Right cardiac atrium (tissue), 5 donors: ENCODE measurements at places on chromosomes 7 and 10.

GRCh38 chr7:96734343-96734742 lies 24.7 kb upstream of the SEM1 start:
- no peak for DNase-seq

DNA sequence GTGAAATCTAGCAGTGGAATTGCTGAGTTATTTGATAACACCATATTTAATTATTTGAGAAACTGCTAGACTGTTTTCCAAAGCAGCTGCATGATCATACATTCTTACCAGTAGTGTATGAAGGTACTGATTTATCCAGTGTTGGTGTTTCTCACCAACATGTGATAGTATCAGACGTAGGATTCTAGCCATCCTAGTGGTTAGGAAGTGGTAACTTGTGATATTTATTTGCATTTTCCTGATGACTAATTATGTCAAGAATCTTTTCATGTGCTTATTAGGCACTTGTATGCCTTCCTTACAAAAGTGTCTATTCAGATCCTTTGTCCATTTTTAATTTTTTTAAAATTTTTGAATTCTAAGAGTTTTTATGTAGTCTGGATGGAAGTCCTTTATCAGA lies 54.2 kb upstream of the PLXDC2 start:
- no peak for DNase-seq

GRCh38 chr10:100808876-100809275 lies 63.5 kb downstream of the PAX2 start:
- no peak for DNase-seq

DNA sequence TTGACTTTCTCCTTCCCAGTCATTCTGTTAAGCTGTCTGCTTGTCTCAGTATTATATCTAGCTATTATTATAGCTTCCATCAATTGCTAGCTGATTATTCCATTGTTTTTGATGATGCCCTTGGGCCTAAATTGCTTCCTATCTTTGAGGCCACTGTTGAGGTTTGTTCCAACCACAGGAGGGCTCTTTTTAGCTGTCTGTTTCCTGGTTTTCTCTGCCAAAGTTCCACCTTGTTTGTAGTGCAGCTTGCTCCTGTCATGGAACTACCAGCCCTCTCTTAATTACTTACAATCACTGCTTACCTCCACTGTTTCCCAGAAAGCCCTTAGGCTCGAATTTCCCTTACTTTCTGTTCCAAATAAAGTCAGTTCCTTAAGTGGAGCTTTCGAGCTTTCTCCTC lies 118.7 kb upstream of the SEC61G start:
- no peak for DNase-seq

- no peak for DNase-seq
Observed at GRCh38 chr7:41438705-41439514, 264.0 kb downstream of the INHBA start.

DNA sequence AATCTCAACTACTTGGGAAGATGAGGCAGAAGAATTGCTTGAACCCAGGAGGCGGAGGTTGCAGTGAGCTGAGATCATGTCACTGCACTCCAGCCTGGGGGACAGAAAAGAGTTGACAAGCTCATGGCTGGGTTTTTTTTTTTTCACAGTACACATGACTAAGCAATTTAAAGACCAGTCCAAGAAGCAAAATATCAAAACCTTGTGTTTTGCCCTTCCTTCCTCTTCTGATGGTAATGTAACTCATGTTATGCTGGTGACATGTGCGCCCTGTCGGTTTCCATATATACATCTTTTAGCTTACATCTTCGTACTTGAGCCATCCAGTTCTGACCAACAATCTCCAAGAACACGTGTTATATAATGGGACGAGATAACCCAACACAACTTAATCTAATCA lies 237.7 kb upstream of the PLXDC2 start:
- no peak for DNase-seq

DNA sequence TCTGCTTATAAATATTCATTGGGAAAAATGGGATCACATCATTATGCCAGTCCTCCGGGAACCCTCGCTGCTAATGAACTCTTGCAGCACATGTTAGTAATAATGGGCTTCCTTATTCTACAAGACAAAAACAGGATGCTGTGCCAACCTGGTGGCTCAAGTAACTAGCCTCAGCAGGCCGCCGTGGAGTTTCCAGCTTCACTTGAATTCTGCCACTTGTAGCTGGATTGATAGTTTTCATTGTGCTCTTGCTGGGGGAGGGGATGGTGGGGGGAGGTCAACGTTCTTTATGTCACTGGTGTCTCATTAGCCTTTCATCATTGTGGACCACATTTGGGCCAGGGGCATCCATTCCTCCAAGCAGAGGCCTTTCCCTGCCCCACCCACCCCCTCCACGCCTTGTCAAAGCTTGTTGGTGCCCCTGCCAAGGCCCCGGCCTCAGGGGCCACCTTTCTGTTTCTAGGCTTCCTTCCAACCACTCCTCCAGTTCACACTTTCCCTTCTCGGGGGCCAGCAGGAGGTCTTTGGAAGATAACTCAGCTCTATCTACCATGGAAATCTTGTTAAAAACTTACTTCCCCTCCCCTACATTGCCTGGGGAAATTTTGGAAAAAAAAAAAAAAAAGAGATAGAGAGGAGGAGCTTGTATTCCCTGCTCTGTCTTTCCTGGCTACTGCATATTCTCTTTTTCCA lies 153.9 kb downstream of the BMPER start:
- DNase-seq: peak; percentile 60

- DNase-seq: no peak
Observed at GRCh38 chr7:26603631-26604030, 260.8 kb downstream of the SKAP2 start.

- DNase-seq: no peak
Observed at GRCh38 chr10:43871545-43871944, 222.9 kb upstream of the ZNF32 start.

DNA sequence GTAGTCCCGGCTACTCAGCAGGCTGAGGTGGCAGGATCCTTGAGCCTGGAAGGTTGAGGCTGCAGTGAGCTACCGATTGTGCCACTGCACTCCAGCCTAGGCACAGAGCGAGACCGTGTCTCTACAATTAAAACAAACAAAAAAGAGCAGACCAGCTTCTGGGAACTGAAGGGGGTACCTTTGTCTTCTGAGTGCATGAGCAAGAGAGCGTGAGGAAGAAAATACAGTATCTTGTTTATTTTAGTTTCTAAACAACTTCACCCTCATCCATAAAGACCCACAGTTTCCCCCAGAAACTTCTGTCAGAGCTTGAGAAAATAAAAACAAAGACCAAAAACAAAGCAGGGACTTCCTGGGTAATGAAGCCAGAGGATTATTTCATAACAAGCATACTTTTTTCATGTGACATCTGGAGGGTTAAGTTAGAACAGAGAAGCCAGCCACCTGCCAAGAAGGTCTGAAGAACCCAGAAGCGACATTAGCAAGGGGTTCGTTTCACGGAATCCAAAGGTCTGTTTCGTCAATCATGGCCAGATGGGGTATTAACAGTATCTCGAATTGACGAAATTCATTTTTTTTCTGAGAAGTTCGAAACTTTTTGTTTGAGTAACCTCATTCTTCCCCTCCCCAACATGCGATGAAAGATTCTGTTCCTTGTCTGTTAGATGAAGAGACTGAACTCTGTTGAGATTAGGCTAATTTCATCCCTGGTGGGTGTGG lies 10.2 kb upstream of the IL2RA start:
- DNase-seq: no peak

DNA sequence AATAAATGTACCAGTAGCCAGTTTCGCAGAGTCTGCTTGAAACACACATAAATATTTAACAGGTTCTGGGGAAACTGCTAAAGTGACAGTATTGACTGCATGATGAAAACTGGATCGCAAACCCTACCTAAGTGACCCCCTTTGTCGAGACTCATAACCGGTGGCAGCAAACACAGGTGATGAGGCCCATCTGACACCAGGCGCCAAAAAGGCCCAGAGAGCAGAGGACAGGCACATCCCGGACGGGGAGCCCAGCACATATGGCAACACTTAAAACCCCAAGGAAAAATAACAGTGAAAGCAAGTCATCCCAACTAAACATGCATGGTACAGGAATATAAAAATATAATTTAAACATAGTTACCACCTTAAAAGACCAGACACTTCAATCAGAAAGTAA lies 62.4 kb downstream of the GRB10 start:
- no peak for DNase-seq

GRCh38 chr7:47702080-47702479 lies 120.2 kb upstream of the TNS3 start:
- DNase-seq: no peak

- DNase-seq: no peak
Observed at GRCh38 chr10:92846854-92847201, 1.5 kb upstream of the EXOC6 start.

- DNase-seq: peak; percentile 20
Observed at GRCh38 chr7:43791-44540, 148.4 kb upstream of the FAM20C start.

DNA sequence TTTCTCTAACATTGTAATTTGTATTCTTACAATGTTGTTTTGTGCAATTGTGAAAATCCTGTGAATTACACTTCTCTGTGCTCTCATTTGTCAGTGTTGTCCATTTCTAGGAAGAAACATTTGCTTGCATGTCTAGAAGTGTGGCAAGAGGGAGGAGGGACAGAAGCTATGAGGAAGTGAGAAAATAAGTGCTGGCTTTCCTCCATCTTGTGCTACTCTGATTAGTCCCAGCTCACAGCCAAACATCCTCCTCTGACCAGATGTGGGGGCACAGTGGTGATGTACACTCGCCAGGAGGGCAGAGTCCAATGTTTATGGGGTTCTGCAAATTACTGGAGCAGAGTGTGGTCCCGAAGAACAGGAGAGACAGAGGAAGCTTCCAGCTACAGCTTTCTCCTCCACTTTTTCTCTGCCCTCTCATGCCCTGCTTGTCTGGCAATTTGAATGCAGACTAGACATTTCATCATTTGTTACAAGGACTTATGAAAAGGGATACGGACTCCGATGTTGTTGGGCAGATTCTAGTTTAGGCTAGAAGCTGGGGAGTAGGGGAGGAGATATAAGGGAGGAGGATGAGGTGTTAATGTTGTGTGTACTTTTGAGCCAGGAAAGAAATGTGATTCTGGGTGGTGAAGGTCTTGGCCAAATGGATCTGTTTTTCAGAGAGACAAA lies 131.0 kb upstream of the C1GALT1 start:
- DNase-seq: no peak

DNA sequence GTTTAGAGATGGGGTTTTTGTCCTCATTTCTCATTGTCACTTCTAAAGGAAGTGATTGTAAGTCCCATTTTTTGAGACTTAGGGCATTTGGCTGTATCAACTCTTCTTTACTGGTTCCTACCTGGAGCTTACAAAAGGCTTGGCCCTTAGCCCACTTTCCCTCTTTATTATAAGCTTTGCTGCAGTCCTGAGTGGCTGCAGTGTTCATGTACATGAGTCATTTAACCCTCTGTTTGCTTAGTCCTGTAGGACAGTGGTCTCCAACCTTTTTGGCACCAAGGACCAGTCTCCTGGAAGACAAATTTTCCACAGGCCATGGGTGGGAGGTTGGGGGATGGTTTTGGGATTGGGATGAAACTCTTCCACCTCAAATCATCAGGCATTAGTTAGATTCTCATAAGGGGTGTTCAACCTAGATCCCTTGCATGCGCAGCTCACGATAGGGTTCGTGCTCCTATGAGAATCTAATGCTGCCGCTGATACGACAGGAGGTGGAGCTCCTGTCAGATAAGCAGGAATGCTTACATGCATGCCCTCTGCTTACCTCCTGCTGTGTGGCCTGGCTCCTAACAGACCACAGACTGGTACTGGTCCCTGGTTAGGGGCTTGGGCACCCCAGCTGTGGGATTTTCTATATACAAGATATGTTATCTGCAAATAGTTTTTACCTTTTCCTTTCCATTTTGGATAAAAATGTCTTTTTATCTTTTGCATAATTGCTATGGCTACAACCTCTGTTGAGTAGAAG lies 99.7 kb downstream of the CCSER2 start:
- no peak for DNase-seq
